Epithelial cell of alveolus of lung (primary cell): ENCODE measurements at places on chromosomes 2 and 18. TPM values are rescaled to one million over a fixed set of nuclear protein-coding genes. Genes with fewer than 3 reads are reported as not detected.

The STAM2 gene
- total RNA-seq = 19.5 and 25.9 TPM in 2 replicates

The NYAP2 gene
- under 0.01 TPM in 1 of 2 replicates, not detected in the other for total RNA-seq

The CCDC178 gene
- 0.26 and 1.7 TPM in 2 replicates for total RNA-seq

The VWC2L gene
- total RNA-seq = not detected in 2 replicates

The PTPRN gene
- 22.6 and 64.0 TPM in 2 replicates for total RNA-seq

The ADRA2B gene
- not detected in 2 replicates for total RNA-seq

The TIGD1 gene
- 1.9 and 5.2 TPM in 2 replicates for total RNA-seq

The NTSR2 gene
- not detected in 2 replicates for total RNA-seq

The SYT4 gene
- total RNA-seq = not detected in 2 replicates

The ABCB11 gene
- total RNA-seq = not detected in 2 replicates

The SERPINB13 gene
- not detected in 2 replicates for total RNA-seq

The UGT1A4 gene
- total RNA-seq = not detected in 2 replicates

The LONRF2 gene
- total RNA-seq = 0.13 TPM in 1 of 2 replicates, not detected in the other
